Transverse colon (tissue), 4 donors: ENCODE measurements at places on chromosomes 2 and 18. TPM values are rescaled to one million over a fixed set of nuclear protein-coding genes. Genes with fewer than 3 reads are reported as not detected.

- H3K27ac ChIP-seq, result no peak overlapping the region
- no peak for DNase-seq
- H3K27me3 ChIP-seq, result no peaks in the 10 kb centered on the region
- no peaks in the 10 kb centered on the region for H3K36me3 ChIP-seq
- H3K4me1 ChIP-seq, result peaks cover 13% of the 10 kb centered on the region
These were observed 52.4 kb downstream of the PMS1 start for GRCh38 chr2:189836644-189837043.

DNA sequence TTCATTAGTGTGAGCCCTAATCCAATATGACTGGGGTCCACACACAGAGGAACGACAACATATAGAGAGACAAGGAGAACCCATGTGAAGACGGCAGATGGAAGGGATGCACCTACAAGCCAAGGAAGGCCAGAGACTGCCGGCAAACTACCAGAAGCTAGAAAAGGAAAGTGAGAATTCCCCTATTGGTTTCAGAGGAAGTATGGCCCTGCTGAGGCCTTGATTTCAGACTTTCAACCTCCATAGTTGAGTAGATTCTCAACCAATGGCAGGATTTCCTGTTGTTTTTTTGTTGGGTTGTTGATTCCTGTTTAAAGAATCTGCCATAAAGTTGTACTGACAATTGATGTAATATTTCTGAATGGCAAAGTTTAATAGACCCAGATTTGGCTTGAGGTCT is 241.5 kb downstream of the SATB2 start:
- H3K27ac ChIP-seq, result no peak overlapping the region
- no peaks in the 10 kb centered on the region for H3K27me3 ChIP-seq
- H3K4me1 ChIP-seq, result no peaks in the 10 kb centered on the region

- H3K4me1 ChIP-seq, result no peaks in the 10 kb centered on the region
- no peak for DNase-seq
- no peak overlapping the region for H3K4me3 ChIP-seq
- H3K36me3 ChIP-seq, result no peaks in the 10 kb centered on the region
These were observed 69.1 kb upstream of the RBMS1 start for GRCh38 chr2:160562730-160563129.

DNA sequence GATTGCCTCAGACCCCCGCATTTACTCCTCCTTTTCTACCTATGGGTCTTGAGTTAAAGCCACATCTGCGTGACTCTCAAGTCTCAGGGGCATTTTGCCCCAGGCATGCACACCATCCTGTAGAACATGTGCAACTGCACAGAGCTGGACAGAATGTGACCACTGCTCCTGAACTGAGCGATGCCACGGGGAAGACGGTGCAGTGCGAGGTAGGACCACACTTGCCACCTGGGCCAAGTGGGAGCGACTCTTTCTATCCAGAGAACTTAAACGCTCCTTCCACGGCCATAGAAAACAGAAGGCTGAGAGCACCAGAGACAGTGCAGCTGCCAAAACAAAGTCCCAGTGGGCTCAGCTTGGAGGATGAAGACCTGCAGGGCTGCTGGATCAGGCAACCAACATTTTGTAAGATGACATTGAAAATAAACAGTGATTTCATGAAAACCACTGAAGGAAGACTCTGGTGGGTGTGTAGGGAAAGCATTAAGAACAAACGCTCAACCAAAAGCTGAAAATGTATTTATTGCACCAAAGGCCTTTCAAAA is 149.0 kb upstream of the HDAC4 start:
- no peaks in the 10 kb centered on the region for H3K36me3 ChIP-seq
- no peak for DNase-seq
- no peak overlapping the region for H3K27ac ChIP-seq
- no peaks in the 10 kb centered on the region for H3K27me3 ChIP-seq
- no peak overlapping the region for H3K4me3 ChIP-seq
- no peaks in the 10 kb centered on the region for H3K4me1 ChIP-seq

Gene PSD4
- total RNA-seq, result 81.3 TPM

DNA sequence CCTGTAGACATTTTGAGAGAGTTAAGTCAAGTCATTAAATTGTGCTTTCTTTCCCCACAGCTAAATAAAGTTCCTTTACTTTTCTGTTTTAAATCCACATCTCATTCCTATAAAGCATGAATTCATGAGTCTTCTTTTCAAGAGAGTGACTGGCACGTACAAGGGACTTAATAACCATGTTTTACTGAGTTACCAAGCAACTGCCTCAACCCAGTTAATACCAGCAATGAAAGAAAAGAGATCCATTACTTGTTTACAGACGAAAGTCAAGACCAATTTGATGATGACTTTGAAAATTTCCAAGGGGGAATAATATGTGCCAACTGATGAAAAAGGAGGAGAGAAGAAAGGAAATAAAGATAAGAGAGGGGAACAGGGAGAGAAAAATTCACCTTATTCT is 1082.5 kb upstream of the GYPC start:
- DNase-seq, result no peak
- no peaks in the 10 kb centered on the region for H3K27me3 ChIP-seq
- H3K36me3 ChIP-seq, result no peaks in the 10 kb centered on the region
- no peak overlapping the region for H3K27ac ChIP-seq
- no peak overlapping the region for H3K4me3 ChIP-seq

DNA sequence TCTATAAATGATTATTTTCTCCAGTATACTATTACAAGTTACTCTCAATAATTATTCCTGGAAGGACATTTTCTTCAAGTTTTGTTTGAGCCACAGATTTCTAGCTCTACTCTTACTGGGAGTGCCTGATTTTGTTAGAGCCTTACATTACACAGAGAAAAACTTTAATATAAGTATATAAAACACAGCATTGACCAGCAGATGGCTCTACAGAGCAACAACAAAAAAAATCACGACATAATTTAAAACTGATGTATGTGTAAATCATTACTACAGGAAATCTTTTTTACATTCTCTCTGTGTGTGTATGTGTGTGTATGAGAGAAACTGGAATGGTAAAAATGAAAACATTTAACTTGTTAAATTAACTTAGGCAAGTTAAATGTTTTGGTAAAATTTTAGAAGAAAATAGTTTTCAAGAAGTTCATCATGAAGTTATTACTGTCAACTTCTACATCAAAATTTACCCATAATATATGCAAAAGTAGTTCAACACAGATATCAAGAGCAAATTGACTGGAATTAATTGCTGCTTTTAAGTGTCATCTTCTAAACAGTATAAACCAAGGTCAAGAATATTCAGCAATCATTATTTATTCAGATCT is 103.3 kb downstream of the MDH1 start:
- H3K4me3 ChIP-seq, result no peak overlapping the region
- H3K36me3 ChIP-seq, result no peaks in the 10 kb centered on the region
- no peak overlapping the region for H3K27ac ChIP-seq
- DNase-seq, result no peak

DNA sequence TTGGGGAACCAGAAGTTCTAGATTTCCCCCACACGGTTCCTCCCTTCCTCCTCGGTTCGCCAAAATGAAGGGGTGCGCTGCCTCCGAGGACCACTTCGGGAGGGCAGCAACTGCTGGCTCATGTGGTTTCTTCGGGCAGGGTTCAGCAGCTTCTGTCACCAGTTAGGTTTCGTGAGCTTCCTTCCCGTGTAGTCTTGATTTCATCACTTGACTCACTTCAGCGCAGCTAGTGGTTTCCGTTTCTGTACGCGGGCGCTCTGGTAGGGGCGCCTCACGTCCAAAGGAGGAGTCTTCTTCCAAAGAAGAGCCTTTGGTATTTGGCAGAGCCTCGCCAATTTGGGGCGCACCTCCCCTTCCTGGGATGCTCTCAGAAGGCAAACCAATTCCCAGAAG is 485 bp upstream of the GALNT3 start:
- H3K4me3 ChIP-seq, result peak overlapping the region; percentile 71
- peaks cover 15% of the 10 kb centered on the region for H3K27me3 ChIP-seq
- peaks cover 13% of the 10 kb centered on the region for H3K4me1 ChIP-seq
- H3K27ac ChIP-seq, result peak overlapping the region; percentile 91
- H3K36me3 ChIP-seq, result no peaks in the 10 kb centered on the region

DNA sequence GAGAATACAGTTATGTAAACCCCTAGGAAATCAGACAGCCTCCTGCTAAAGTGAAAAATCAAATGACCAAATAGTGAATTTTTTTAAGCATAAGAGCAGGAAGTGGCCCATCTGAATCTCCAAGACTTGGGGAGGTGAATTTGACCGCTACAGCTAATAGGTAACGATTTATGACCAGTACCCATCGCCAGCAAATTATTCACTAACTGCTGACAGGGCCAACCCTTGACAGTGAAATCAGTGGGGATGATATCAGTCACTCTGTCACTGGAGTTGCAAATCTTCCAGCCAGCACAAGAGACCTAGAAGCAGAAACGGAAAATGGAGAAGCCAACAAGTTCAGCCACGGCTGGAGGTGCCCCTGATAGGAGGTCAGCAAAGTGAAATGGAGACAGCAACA is 164.3 kb upstream of the PIK3C3 start:
- H3K36me3 ChIP-seq, result no peaks in the 10 kb centered on the region
- no peak for DNase-seq
- H3K27ac ChIP-seq, result no peak overlapping the region
- H3K4me3 ChIP-seq, result no peak overlapping the region

GRCh38 chr2:164839914-164840457 is 1.6 kb downstream of the COBLL1 start:
- peak overlapping the region; percentile 92 for H3K27ac ChIP-seq
- H3K4me3 ChIP-seq, result peak overlapping the region; percentile 80
- H3K27me3 ChIP-seq, result no peaks in the 10 kb centered on the region
- H3K36me3 ChIP-seq, result no peaks in the 10 kb centered on the region

GRCh38 chr2:171723716-171724683 is 36.7 kb downstream of the DYNC1I2 start:
- no peak for DNase-seq
- no peaks in the 10 kb centered on the region for H3K4me1 ChIP-seq
- H3K36me3 ChIP-seq, result no peaks in the 10 kb centered on the region
- no peak overlapping the region for H3K4me3 ChIP-seq

DNA sequence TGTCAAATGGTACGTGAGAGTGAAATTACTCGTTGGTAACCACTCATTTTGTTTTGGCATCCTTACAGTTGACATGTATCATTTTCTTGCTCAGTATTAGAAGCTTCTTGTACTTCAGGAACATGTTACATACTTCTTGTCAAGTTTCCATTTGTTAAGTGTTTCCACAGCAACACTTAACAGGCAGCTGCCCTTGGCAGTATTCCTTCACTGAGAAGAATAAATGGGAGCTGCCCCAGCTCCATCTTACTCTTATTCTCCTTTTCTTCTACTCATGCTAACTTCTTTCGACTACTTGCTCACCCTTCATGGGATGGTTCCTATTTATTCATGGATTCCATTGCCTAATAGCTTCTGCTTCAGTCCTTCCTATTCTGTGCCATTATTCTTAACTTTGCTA is 60.1 kb upstream of the TUBA3E start:
- no peak for DNase-seq
- H3K27me3 ChIP-seq, result peaks cover 21% of the 10 kb centered on the region
- H3K4me3 ChIP-seq, result no peak overlapping the region
- no peaks in the 10 kb centered on the region for H3K36me3 ChIP-seq

Gene CAVIN2
- total RNA-seq, result 59.3 TPM

Gene DYNAP
- total RNA-seq, result not detected

DNA sequence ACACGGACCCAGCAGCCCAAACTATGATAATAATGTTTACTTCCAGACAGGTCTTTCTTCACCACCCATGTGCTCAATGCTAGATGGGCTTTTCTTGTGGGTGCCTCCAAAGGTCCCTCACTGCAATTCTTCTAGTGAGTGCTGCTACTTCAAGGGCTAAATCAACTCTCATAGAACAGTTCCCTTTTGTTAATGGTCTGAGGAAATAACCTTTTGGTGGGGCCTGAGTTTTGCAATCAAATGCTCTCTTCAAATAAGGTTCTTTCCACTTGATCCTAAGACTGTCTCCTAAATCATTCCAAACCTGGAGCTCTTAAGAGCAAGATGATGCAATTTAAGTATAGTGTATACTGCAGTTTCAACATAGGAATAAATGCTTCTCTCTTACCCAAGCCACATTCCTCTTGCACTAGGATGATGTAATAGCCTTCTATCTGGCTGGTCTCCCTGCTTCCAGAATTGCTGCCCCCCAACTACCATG is 6.0 kb downstream of the NEMP2 start:
- no peaks in the 10 kb centered on the region for H3K36me3 ChIP-seq
- H3K4me3 ChIP-seq, result no peak overlapping the region
- no peaks in the 10 kb centered on the region for H3K27me3 ChIP-seq
- H3K4me1 ChIP-seq, result peaks cover 3% of the 10 kb centered on the region
- no peak for DNase-seq

- no peaks in the 10 kb centered on the region for H3K27me3 ChIP-seq
- H3K4me3 ChIP-seq, result no peak overlapping the region
- H3K36me3 ChIP-seq, result no peaks in the 10 kb centered on the region
- peak; percentile 4 for DNase-seq
- H3K27ac ChIP-seq, result no peak overlapping the region
These were observed 93.0 kb upstream of the CTDP1 start for GRCh38 chr18:79586436-79587225.

Gene GCG
- not detected for total RNA-seq

DNA sequence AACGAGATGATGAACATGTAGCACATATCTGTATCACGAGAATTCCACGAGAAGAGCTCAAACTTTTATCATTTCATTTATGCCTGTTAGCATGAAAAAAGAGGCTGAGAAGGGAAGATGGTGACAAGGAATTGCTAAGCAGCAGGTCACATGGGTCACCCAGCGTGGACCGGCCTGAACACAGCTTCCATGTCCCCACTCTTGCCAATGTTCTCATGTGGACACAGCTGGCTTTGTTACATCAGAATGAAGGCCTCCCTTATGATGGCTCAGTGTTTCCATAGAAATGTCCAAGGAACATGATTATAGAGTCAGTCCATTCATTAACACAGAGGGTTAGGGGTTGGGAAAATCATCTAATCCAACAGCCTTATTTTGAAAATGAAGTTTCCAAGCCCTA is 215.4 kb downstream of the CMPK2 start:
- no peaks in the 10 kb centered on the region for H3K27me3 ChIP-seq
- H3K27ac ChIP-seq, result no peak overlapping the region
- no peak for DNase-seq

Gene MSGN1
- 1.3 TPM for total RNA-seq

- no peaks in the 10 kb centered on the region for H3K36me3 ChIP-seq
- H3K4me1 ChIP-seq, result peaks cover 9% of the 10 kb centered on the region
- H3K4me3 ChIP-seq, result no peak overlapping the region
- peaks cover 64% of the 10 kb centered on the region for H3K27me3 ChIP-seq
- DNase-seq, result no peak
- no peak overlapping the region for H3K27ac ChIP-seq
These were observed 46.8 kb downstream of the MRPS5 start for GRCh38 chr2:95074663-95075439.

GRCh38 chr2:67982956-67983355 is 79.8 kb downstream of the C1D start:
- H3K4me1 ChIP-seq, result no peaks in the 10 kb centered on the region
- DNase-seq, result no peak
- H3K4me3 ChIP-seq, result no peak overlapping the region
- H3K36me3 ChIP-seq, result no peaks in the 10 kb centered on the region

Gene FBLN7
- 2.9 TPM for total RNA-seq

GRCh38 chr2:83342860-83343329 is 1116.2 kb downstream of the SUCLG1 start:
- no peak overlapping the region for H3K27ac ChIP-seq
- no peaks in the 10 kb centered on the region for H3K4me1 ChIP-seq
- no peaks in the 10 kb centered on the region for H3K27me3 ChIP-seq
- H3K36me3 ChIP-seq, result no peaks in the 10 kb centered on the region
- H3K4me3 ChIP-seq, result no peak overlapping the region
